DMS79 (cell line): ENCODE measurements at places on chromosomes 12 and 14.

DNA sequence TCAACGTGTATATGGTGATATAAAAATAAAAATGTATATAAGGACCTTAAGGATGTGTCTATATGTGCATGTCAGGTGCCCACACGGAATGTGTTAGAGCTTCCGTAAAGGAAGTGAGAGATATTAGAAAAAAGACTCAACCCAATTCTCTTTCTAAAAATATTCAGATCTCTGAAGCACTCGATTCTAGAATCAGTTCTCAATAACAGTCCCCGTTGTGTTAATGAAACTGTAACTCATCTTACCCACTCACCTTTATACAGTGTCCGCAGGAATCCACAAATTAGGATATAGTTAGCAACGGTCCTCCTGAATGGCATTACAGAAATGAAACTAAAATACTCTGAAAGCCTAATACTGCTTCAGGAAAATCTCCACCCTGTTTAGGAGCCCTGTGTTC is 29.3 kb downstream of the GRIN2B start:
- DNase-seq: no peak

DNA sequence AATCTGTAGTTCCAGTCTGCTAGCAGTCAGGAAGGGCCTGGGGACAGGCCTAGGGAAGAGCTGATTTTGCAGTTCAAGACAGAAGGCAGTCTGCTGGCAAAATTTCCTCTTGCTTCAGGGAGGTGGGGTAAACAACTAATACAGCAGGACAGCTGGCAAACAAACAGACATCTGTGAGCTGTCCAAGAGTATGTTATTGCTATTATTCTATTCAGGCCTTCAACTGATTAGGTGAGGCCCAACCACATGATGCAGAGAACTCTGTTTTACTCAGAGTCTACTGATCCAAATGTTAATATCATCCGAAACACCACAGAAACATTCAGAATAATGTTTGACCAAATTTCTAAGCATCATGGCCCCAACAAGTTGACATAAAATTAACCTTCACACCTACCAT is 161.0 kb upstream of the E2F7 start:
- DNase-seq: no peak

DNA sequence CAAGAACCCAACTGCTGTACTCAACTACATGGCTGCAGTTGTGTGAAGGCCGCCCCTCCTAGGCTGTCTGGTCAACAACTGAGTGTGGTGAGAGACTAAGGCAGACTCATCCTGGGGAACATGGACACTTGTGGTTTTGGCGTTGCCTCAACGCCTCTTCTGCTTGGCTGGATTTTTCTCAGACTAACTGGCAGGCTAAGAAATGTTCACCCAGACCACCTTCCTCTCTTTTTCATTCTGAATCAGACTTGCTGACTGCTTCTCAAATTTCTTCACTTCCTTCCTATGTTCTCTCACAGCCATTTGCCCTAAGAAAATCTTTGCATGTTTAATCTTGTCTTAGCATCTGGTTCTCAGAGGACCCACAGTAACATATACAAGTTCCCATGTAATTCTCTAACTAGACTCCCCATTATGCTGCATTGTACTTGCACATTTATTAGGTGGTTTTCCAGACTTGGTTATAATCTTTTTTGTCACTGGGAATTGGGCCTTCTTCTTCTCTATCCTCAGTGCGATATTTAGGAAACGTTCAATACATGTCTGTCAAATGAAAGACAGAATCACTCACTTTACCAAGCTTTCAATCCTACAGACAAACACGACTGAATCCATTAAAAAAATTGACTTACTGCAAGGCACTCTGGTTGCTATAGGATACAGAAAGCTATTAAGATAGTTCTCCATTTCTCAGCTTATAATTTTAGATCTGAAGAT is 327.6 kb downstream of the CCER1 start:
- no peak for DNase-seq

DNA sequence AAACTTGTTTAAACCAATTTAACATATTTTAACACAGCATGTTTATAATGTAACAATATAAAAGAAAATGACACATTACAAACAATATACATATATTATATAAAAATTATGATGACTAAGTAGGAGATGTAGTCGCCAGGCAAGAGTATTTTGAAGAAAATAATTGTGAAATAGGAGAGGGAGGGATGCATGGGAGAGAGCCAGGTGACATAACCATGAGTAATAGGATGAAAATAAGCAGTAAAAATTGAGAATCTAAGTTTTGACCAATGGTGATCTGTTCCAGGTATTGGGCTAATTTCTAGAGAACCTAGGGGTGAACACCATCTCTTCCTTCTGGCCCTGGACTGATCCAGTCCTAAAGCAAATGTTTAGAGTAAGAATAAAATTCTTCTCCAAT is 315.2 kb upstream of the G2E3 start:
- DNase-seq: no peak

DNA sequence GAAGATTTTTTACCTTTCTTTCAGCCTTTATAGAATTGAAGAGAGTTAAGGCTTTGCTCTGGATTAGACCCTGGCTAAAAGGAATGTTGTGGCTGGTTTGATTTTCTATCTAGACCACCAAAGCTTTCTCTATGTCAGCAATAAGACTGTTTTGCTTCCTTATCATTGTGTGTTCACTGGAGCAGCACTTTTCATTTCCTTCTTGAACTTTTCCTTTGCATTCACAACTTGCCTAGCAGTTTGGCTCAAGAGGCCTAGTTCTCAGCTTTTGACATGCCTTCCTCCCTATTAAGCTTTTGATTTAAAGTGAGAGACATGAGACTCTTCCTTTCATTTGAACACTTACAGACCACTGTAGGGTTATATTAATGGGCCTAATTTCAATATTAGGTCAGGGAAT is 64.1 kb upstream of the USP15 start:
- no peak for DNase-seq

DNA sequence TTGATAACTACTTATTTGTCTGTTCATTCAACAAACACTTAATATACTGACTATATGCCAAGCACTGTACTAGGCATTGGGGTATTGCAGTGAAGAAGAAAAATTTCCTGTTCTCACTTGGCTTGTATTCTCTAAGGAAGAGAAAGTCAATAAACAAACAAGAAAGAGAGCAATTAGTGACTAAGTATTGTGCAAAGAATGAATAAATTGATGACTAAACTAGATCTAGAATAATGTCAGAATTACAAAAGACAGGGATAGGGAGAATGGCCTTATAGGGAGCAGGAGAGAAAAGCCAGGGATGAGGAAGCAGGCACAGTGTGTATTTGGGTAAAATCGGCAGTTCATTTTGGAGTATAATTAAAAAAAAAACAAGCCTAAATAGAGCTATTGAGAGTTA is 4.2 kb upstream of the LIN7A start:
- no peak for DNase-seq

GRCh38 chr12:68048648-68049297 is 59.5 kb downstream of the IFNG-AS1 start:
- no peak for DNase-seq

- DNase-seq: no peak
Observed at GRCh38 chr12:112971248-112971647, 7.1 kb upstream of the OAS2 start.

DNA sequence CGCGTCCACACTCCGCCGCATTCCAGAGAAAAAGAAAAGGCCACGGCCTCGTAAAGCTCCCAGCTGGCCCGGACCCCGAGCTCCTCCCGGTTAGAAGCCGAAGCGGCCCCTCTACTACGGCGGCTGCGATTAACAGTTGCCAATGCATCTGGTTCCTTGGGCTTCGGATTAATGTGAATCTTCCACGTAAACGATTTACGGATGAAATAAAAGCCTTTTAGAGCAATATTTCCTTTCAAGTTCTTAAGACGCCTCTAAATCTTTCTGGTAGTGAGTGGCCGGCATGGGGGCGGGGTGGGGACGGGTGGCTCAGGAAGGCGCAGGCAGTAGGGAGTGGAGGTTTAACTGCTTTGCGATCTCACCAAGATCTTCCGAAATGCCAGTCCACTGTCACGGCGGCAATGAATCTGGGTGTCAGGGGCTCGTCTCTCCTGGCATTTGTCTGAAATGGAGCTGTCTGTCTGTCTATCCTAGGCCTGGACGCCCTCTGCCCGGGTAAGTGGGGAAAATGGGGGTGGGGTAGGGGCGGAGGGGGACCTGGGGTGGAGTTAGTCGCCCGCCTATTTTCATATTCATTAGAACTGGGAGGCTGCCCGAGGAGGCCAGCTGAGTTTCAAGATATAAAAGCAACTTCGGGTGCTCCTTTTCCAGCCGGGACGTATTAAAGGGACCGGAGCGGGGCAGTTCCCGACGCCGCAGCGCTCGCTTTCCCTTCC is 413 bp upstream of the ALX1 start:
- no peak for DNase-seq

GRCh38 chr14:30610787-30611343 is 11.3 kb upstream of the SCFD1 start:
- DNase-seq: peak; percentile 97

DNA sequence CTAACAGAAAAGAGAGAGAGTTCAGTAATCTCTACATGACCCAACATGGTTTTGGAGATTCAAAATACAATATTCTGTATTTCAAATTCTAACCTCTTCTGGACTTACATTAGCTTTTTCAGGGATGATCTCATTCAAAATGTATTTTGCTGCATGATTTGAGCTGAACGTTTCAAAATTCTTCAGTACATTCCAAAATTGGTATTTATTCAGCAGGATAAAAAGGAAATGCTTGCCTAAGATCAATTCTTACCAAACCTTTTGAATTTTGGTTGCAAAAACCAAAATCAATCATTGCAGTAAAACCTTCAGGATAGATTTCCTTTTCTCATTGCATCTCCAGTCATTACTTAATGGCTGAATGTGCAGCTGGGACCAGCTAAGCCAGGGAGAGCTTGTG is 1761.3 kb upstream of the SEL1L start:
- DNase-seq: no peak

DNA sequence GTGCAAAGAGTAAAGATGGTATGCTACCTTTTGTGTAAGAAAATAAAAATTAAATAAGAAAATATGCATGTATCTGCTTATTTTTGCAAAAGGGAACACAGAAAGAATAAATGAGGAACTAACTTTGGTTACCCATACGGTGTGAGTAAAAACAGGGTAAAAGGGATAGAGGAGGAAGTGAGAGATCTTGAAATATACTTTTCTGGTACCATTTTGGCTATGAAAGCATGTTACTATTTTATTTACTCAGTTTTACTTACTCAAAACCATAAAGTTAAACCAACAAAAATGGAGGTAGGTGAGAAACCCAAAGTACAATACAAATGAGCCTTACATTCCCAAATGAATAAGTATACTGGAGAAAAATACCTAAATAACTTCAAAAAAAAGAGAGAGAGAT is 122.0 kb upstream of the EGLN3 start:
- DNase-seq: no peak

GRCh38 chr12:8637666-8638065 is 25.0 kb downstream of the MFAP5 start:
- DNase-seq: no peak

DNA sequence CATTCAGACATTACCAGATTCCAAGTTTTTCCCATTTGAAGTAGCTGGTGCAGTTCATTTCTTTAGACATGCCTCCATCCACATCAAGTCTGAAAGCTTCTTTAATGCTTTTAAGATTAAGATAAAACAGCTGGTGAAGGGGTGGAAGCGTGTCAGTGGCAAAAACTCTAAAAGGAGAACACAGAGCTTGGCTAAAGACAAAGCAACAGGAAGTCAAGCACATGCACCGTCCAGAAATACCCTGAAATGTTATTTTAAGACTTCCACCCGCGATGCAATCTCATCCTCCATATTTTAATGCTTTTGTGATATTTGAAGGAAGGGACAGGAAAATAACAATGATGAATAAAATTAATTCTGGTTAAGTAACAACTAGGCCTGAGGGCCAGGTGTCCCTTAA is 31.8 kb downstream of the PPM1H start:
- DNase-seq: no peak

GRCh38 chr14:55684956-55685584 is 105.1 kb downstream of the KTN1 start:
- DNase-seq: no peak

- no peak for DNase-seq
Observed at GRCh38 chr12:94175763-94176668, 27.6 kb downstream of the PLXNC1 start.

DNA sequence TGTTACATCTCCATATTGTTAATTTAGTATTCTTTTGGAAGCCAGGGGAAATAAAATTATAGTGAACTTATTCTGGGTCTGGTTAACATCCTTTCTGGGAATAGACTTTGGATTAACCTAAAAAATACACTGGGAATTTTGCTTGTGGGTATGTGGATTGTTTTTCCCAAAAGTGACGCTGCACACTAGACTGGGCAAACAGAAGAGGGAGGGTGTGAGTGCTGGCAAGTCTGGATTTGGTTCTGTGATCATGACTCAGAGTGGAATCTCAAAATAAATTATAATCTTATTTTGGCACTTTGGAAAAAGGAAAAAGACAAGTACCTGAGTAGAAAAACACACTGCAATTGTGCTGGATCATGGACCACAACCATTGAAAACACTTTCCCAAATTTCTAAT is 15.2 kb upstream of the LUM start:
- no peak for DNase-seq

DNA sequence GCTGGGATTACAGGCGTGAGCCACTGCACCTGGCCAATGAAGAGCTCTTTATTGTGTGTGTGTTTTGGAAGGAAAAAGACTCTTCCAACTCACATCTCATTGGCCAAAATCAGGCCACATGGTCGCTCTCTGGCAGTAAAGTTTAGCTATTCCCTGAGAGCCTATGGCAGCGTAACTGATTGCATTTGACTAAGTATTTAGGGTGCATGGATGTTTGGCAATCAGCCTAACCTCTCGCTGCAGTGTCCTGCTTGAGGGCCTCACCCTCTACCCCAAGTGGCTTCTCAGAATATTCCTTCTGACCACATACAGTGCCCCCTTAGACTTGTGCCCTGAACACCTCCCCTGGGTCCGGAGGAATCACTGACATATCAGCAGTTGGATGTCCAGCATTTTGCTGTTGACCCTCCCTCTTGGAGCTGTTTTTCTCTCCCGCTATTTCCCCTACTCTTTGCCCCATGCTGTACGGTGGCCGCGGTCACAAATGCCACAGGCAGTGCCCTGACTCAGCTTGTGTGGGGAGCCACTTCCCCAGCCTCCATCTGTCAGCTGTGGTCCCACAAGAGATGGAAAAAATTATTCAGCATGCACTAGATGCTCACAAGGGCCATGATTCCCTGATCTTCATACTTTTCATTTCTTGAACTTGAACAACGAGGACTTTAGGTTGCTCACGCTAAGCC is 9.5 kb downstream of the PHETA1 start:
- no peak for DNase-seq

DNA sequence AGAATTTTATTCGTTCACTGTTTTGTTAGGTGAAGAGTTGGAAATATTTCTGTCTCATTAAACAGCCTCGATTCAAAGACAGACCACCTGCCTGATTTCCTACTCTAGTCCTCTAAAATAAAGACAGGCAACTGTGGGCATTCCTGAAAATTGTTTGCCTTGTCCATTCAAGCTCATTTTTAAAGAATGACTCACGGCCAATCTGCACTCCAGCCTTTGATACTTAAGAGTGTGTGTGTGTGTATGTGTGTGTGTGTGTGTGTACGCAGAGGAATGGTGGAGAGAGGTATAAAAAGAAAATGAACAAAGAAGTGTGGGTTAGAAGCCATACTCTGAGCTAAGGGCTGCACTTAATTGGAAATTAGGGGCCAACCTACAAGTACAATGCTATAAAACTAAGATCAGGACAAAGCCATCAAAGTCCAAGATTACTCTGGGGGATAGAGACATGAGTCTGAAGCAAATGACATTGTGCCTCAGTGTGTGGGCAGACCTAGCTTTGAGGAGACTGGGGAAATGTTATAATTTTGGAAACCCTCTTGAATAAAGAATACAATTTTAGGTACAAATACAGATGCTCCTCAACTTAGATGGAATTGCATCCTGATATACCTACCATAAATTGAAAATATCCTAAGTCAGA is 45.6 kb upstream of the SOCS2 start:
- DNase-seq: peak; percentile 33

- peak; percentile 81 for DNase-seq
Observed at GRCh38 chr14:55807053-55807880, 227.3 kb downstream of the KTN1 start.
